Right kidney (tissue), 9 donors: ENCODE measurements at places on chromosomes 11 and 22.
A peak's percentile ranks its signal among the peaks of the same experiment; 100 is the strongest.

DNA sequence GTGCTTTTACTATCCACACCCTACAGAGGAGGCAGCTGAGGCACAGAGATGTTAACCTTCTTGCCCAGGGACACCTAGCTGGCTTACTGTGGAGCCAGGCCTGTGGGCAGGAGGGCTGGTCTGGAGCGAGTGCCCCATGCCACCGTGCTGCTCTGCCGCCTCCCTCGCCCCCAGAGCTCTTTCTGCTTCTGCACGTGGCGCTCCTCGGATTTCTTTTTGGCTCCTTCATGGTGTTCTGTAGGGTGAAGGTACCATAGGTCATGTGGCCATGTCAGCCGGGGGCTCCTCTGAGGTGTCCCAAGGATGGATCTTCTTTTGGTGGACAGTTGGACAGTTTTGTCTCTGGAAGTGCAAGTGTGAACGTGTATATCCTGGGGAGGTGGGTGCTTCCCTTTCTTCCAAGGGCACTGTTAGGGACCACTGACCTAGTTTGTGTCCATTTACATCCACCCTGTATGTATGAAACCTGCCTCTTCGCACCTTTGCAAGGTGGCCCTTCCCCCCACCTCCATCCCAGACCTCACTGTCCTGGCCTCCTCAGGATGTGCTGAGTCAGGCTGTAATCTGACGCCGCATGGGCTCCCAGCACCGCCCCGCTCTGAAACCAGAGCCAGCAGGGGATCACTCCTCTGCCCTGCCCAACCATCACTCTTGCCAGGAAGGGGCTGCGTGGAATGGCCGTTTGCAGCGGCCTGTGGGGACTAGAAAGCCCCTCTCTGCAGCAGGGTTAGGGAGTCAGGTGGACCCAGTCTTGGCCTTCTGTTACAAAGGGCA is 31.7 kb downstream of the POLR3H start:
- peak; percentile 52 for DNase-seq

DNA sequence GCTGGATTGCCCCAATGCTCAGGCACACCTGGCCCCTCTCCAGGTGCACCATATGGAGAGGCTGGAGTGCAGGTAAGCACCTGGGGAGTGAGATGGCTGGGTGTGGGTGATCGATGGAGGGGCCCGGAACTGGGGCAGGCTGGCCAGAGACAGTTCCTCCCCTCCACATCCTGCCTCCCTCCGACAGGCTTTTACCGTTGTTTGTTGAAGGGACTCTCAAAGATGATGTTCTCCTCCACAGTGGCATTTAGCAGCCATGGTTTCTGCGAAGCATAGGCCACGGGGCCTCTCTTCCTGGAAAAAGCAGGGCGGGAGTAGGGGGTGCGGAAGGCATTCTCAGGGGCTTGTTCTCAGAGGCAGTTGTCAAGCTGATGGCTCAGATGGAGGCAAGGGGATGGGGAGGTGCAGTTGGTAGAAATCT is 25.9 kb upstream of the KCNJ11 start:
- DNase-seq = no peak

DNA sequence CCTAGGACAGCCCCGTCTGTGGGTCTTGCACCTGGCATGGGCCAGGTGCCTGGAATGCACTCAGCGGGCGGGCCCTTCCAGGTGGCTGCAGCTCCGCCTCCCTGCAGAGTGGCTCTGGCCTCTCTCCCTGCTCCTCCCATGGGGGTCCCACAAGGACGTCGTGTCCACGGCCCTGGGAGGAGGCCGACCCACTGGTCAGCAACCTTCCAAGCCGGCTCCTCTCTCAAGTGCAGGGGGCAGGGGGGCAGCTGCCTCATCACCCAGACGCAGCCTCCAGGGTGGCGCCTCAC is 41.9 kb downstream of the CERK start:
- DNase-seq = no peak

DNA sequence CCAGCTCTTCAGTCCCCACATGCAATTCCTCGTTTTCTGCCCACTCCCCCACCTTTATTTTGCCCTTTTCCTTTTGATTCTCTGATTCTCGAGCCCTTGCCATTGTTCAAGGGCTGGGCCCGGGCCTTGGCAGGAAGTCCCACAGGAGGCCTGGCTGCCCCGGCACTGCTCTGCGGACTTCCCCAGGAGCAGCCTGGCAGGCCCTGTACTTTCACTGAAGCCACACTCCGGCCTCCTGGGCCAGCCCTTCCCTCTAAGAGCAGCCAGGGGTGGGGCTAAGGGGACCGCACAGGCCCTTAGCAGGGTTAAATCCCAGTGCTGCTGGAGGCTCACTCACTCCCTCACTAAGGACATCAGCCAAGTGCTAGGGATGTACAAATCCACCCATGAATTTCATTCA is 4.1 kb downstream of the LRRC32 start:
- no peak for DNase-seq

- no peak for DNase-seq
These were observed 129.8 kb downstream of the MRTFA start for GRCh38 chr22:40506762-40507161.

DNA sequence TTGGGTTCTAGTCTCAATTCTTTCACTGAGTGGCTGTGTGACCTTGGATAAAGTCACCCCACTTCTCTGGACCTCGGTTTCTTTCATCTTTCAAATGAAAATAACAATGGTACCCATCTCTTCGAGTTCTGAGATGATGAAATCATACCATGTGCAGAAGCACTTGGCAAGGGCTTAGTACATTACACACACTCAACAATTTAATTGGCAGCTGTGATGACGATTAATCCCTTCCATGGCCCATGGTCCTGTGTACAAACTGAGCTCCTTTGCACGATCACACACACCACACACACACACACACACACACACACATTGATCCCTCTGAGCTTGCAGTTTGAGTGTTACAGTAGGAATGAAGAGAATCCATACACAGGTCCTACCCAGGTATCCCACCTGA is 103.4 kb upstream of the ASPHD2 start:
- DNase-seq = no peak

DNA sequence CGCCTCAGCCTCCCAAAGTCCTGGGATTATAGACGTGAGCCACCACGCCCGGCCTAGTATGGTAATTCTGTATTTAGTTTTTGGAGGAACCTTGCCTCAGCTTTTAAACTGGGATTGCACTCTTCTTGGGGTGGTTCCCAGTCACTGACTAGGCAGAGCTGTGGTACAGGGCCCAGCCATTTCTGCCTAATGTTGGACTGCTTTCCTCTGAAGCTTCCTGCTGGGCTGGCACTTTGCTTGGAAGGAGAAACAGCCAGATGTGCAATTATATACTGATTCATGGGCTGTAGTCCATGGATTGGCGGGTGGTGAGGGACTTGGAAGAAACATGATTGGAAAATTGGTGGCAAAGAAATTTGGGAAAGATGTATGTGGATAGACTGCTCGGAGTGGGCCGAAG is 17.6 kb upstream of the MCHR1 start:
- no peak for DNase-seq

GRCh38 chr11:61728940-61729219 is 23.6 kb upstream of the MYRF start:
- DNase-seq = no peak

- DNase-seq = no peak
These were observed 13.4 kb downstream of the PRDM11 start for GRCh38 chr11:45159781-45160365.

DNA sequence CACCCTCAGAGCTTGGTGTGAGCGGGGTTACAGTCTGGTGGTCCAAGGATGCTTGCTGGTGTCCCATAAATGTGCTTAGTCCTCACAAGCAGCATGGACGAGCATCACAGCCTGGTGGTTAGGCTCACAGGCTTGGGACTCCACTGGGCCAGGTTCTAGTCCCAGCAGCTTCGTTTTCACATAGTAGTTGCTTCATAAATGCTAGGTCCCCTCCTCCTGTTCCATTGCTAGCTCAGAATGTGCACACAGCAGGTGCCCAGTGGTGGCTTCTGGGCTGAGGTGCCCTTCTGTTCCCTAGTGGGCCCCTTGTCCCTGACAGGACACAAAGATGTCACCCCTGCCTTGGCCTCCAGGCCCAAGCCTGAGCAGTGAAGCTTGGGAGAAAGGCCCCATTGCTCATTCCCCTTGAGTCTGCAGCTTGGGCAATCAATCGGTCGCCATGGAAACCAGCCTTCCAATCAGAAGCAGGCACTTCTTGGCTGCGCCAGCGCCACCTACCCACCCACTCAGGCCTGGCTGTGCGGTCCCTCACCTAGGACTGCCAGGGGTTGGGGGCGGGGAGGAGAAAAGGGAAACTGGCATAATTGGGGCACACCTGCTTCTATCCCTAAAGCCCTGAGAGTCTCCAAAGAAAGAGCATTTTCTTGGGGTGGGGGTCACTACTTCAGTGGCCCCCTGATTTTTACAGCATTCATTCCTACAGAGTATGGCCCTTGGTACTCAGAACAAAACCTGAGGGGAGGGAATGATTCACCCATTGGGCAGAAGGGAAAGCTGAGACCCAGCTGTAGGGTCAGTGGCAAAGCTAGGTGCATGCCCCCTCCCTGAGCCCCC is 48.1 kb downstream of the CYTH4 start:
- DNase-seq = no peak

DNA sequence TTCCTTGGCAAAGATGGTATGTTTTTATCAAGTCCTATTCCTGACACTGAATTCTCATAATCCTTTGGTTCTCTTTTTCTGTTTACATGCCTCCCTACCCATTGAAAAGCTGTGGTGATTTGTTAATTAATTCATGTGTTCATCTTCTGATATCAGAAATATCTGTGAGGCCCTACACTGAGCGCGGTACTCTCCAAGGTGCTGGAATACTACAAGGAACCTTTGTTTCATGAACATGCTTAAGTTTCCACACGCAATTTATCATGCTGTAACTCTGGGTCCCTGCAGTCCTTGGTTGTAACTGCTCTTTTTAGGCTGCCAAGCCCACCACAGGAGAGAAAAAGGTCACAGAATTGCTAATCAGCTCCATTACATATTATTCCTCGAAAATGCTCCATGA is 331.8 kb downstream of the FAT3 start:
- no peak for DNase-seq

GRCh38 chr11:16935518-16936302 is 78.5 kb downstream of the PLEKHA7 start:
- DNase-seq = no peak

- no peak for DNase-seq
These were observed 106.3 kb upstream of the CARD18 start for GRCh38 chr11:105245781-105246315.

- peak; percentile 29 for DNase-seq
These were observed 1.7 kb downstream of the UVRAG start for GRCh38 chr11:75816561-75817239.

GRCh38 chr11:12725055-12725862 is 51.0 kb downstream of the TEAD1 start:
- no peak for DNase-seq

GRCh38 chr11:36074941-36075431 is 131.1 kb downstream of the LDLRAD3 start:
- no peak for DNase-seq

- DNase-seq = no peak
These were observed 122.6 kb upstream of the SERPIND1 start for GRCh38 chr22:20651286-20651685.

DNA sequence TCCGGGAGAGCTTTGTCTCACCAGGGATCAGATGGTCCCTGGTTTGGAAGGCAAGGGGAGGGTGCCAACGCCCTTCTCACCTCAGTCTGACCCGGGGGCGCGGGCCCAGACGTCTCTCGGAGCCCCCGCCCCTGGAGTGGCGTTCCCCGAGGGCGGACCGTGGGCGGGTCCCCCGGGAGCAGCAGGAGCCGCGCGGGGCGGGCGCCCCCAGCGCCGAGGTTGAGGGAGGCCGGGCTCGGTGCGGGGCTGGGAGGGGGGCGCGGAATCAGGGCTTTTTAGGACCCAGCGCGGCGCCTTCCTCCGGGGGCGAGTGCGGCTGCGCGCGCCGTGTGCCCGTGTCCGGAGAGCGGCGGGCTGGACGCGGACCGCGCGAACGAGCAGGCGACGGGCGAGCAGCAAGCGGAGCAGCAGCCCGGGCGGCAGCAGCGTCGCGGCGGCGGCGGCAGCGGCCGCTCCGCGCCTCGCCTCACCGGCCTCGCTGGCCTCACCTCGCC is at the start of gene KCNC1:
Gene KCNC1 (plus strand): TSS at position 364 of the 494 bp plus-strand sequence. CDS start 1,222 bp downstream, outside the sequence.
- peak; percentile 64 for DNase-seq

DNA sequence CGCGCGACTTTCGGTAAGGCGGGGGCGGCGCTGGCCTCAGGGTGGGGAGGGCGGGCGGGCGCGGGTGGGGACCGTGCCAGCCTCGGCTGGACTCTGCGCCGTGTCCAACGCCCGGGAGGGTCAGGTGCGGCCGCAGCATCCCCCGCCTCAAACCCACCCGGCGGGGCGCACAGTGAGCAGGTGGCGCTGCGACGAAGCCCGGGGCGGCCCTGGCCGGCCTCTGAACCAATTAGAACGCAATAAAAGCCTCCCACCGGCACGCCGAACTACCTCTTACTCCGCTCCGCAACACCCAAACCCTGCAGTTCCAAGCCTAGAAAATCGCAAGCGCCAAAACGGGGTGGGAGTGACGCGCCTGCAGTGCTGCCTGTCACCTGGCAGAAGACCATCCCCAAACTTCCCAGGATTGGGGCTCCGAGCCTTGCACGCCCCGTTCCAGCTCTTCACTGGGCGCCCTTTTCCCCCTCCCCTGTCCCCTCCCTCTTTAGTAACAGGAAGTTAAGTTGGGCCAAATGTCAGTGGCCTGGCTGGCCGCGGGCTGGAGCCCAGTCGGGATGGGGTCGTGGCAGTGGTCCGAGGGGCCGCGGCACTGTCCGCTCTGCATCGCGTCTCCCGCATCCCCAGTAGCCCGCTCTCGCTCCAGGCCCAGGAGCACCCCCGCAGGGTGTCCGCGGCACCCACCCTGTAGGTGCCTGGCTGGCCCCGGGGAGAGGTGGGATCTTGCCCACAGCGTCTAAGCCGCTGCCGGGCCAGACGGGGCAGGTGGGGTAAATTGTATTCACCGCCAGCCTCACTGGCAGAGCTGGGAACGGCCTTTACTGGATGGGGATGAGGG is 541 bp downstream of the MICAL2 start:
- peak; percentile 59 for DNase-seq

DNA sequence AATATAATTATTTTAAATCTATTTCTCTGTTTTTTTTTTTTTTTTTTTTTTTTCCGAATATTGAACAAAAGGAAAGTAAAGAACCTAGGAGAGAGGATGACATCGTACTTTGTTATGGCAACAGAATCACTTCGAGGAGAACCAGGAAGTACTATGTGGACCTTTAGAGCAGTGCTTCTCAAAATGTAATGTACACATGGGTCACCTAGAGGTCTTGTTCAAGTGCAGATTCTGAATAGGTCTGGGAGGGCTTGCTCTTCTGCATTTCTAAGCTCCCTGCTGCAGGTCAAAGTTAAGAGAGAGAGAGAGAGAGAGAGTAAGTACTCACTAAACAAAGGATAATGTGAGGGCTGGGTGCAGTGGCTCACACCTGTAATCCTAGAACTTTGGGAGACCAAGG is 419.5 kb upstream of the TENM4 start:
- no peak for DNase-seq

DNA sequence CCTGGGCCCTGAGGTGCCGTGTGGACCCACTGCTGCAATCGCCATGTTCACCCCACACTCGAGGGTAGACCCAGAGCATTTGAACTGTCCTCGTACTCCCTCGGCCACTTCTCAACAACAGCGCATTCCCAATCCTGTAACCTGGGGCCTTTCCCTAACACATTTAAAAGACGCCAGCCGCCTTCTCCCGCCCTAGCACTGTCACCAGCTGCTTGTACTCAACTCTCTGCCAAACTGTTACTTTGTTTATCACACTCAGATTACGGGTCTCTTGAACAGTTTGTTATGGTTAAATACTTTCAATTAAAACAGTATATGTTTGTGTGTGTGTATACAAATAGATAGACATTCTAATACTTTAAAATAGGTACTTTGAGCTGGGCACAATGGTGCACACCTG is 20.7 kb downstream of the CDKN1C start:
- no peak for DNase-seq

- peak; percentile 63 for DNase-seq
These were observed 851 bp downstream of the PTDSS2 start for GRCh38 chr11:450809-451451.
